ENCODE measurements at places on chromosomes 7 and 10.

DNA sequence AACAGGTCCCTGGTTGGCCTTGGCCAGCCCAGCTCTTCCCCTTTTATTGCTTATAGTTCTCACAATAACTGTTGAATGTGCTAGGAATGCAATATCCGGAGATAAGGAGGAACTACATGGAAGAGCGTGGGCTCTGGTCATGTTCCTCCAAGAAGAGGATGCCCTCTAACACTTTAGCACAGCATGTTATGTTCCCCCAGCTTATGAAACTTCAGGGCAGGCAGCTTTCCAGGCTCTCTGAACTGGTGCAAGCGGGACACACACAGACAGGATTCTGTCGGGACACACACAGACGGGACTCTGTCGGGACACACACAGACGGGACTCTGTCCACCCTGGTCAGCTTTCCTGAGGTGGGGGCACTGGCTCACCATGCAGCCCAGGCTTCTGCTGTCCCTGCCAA lies 141.6 kb downstream of the PKD1L1 start:
- DNase-seq, result no peak

GRCh38 chr7:25050223-25050622 lies 70.2 kb upstream of the OSBPL3 start:
- no peak for DNase-seq

GRCh38 chr10:68559841-68560185 lies 324 bp upstream of the TET1 start:
- DNase-seq, result no peak

DNA sequence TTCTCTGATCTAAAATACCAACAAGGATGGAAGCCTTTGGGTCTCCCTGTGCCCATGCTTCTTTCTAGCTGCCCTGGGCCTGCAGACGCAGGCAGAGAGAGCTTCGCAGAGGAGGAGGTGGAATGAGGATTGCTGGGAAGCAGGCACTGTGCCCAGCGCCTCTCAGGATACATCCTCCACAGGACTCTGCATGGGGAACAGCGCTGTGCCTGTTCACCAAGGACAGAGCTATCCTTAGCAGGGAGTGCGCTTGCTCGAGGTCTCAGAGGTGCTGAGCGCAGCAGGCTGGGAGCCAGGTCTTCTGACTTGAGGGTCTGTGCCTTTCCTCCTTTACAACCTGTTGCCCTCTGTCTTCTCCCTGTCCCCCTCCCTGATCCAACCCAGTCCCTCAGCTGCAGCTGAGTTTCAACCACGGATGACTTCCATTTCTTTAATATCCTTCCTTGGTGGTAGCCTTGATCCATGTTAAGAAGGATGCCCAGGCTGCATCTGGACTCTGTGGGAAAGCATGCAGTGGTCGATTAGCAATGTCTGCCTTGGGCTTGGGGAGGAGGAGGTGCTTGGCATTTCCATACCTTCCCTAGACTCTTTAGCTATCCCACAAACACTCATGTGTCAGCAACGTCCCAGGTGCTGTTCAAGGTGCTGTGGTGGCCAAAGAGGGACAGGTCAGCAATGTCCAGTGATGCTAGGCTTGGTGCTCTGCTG lies 219.6 kb upstream of the GPR26 start:
- no peak for DNase-seq

DNA sequence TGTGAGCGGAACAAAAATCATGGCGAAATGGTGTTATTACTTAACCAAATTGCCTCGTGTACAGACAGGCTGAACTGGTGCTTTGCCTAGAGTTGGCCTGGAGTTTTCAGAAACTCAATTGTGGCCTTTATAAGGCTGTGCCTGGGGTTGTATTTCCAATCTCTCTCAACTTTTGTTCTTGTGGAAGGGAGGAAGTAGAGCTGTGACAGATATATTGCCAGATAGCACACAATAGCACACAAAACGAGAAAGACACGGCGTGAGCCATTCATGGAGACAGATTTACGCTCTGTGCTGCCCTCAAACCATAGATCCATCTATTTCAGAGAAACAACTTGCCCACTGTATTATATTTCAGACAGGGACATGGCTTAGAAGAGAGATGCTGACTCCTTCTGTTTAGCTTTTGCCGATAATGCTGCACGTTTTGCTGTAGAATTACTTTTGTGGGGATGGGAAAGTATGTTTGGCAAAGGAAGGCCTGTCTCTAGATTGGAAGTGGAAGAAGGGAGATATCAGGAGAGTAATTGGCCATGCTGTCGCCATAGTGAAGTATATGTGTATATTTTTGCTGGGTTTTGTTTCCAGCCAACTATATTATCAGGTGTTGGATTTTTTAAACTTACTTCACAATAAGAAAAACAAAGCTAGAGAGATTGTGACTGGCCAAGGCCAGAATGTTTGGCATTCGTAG lies 80.4 kb downstream of the AUTS2 start:
- no peak for DNase-seq

- no peak for DNase-seq
These were observed 58.3 kb upstream of the KIF5B start for GRCh38 chr10:32114508-32114907.

DNA sequence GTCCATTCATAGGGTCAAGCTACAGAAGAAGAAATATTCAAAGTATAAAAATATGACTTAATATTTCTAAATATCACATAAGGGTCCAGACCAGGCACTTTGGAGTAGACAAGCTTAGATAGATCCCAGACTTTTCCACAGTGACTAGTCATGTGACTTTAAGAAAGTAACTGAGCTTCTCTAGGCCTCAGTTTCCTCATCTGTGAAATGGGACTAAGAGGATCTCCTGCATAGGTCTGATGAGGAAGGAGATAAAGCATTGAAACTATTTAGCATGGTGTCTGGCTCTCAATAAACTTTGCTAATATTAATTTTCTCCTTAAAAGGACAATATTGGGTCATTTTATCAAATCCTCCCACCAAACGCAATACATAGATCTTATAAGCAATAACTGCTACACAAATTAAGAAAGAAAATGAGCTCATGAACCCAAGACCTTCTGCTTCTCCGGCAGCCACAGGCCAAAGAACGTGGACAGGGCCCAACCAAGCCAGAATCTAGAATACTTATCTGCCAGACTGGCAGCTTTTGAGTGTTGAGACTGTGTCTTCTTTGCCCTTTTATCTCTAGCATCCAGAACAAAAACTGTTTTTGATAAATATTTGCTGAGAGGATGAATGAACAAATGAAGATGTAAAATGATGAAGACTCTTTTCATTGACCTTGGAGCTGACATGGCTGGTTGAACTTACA lies 1.6 kb upstream of the TARP start:
- no peak for DNase-seq

DNA sequence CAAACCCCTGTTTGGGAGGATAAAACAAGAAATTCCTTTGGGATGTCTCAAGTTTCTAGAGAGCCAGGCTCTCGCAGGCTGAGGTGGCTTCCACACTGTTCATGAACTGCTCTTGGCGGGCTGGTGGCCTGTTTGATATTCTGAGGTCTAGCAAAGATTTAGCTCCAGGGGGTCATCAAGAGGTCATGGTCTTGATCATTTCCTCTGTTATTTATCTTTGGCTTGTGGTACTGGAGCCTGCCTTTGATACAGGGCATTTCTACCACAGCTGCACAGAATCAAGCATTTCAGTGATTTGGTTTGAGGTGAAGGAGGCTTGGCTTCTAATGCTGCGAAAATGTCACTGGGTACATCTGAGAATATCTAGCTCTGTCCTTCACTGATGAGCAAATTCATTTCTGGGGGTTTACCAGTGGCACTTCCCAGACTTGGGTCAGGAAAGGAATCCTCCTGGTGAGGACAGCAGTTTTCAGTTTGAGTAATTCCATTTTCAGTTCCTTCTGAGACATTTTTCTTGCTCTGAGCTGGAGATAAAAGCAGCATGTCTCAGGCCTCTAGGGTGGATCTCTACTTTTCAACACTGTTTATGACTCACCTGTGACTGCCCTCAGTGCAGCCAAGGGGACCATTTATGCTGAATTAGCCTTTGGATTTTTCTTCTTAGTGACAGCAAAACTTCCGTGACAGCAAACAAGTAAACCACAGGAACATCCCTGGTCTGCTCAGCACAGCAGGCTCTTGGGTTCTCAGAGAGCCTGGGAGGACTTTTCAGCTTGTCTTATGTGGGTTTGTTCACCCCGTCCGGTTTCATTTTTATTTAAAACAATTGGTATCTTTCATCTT lies 312.0 kb downstream of the RNLS start:
- no peak for DNase-seq

Data from activated CD4-positive, CD25-positive, alpha-beta regulatory T cell treated with anti-CD3 and anti-CD28 coated beads, Interleukin-2, amount 50 U/mL, for 72 hours (primary cell).